ENCODE measurements at places on chromosomes 16 and 17. TPM values are rescaled to one million over a fixed set of nuclear protein-coding genes. Genes with fewer than 3 reads are reported as not detected.

DNA sequence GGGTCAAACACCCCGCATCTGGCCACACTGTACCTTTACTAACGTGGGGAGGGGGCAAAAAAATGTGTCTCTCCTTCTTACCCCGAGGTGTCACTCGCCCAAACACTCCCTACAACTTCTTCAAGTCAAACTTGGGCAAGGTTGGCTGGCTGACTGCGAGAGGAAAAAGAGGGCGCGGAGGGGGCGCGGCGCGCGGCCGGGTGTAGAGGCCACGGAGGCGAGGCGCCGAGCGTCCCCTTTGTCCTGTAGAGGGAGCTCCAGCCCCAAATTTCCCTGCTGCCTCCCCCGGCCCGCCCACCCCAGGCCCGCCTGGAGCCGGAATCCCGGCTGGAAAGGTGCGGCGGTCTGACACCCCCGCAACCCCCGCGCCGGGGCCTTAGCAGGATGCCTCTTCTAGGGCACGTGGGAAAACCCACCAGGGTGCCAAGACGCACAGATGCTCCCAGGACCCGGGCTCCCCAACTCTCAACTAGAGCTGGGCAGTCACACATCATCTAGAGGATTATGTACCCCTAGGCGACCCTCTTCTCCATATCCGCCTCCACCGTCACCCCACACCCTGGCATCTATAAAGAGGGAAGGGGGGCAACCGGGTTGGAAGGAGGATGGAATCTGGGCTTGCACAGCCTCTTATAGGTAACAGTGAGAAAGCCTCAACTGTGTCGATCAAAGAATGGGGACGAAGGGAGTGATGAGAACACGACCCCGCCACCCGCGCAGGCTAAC lies 4.2 kb downstream of the IRX3 start:
- peak; percentile 28 for DNase-seq

- DNase-seq: no peak
These were observed 201.9 kb downstream of the SNX29 start for GRCh38 chr16:12178251-12178990.

The TEKT5 gene
- total RNA-seq: not detected

GRCh38 chr17:37720989-37721388 lies 23.9 kb downstream of the HNF1B start:
- DNase-seq: no peak

DNA sequence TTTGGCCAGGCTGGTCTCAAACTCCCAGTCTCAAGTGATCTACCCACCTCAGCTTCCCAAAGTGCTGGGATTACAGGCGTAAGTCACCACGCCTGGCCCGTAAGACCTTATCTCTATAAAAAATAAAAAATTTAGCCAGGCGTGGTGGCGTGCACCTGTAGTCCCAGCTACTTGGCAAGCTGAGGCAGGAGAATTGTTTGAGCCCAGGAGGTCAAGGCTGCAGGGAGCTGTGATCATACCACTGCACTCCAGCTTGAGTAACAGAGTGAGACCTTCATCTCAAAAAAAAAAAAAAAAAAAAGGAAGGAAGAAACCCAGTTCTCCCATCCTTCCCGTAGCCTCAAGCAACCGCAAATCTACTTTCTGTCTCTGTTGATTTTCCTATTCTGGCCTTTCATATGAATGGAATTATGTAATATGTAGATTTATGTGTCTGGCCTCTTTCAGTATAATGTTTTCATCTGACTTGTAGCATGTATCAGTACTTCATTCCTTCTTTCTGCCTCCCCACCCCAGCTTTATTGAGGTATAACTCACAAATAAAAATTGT lies 11.2 kb downstream of the CASC3 start:
- no peak for DNase-seq

The SPEM3 gene
- total RNA-seq: not detected

DNA sequence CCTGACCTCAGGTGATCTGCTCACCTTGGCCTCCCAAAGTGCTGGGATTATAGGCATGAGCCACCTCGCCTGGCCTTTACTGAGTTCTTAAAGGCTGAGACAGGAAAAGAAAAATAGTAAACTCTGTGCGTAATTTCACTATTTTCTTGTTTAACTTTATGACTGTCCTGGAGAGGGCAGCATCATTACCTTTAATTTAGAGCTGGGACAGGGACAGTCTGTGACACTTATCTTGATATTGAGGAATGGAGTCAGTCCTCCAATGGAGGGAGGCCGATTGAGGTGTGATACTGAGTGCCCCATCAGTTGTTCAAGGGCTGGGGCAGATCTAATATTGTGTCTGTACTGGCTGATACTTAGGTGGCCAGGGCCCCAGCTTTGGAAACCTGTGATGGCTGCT lies 21.5 kb upstream of the SPN start:
- DNase-seq: no peak

The SMPD3 gene
- under 0.01 TPM for total RNA-seq

DNA sequence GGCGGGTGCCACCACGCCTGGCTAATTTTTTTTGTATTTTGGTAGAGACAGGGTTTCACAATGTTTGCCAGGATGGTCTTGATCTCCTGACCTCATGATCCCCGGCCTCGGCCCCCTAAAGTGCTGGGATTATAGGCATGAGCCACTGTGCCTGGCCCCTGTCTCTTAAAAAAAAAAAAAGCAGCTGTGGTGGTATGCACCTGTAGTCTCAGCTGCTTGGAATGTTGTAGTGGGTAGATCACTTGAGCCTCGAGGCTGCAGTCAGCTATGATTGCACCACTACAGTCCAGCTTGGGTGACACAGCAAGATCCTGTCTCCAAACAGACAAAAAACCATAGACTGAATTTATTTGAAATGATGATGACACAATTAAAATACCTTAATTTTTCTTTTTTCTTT lies 24.3 kb downstream of the CDK12 start:
- no peak for DNase-seq

DNA sequence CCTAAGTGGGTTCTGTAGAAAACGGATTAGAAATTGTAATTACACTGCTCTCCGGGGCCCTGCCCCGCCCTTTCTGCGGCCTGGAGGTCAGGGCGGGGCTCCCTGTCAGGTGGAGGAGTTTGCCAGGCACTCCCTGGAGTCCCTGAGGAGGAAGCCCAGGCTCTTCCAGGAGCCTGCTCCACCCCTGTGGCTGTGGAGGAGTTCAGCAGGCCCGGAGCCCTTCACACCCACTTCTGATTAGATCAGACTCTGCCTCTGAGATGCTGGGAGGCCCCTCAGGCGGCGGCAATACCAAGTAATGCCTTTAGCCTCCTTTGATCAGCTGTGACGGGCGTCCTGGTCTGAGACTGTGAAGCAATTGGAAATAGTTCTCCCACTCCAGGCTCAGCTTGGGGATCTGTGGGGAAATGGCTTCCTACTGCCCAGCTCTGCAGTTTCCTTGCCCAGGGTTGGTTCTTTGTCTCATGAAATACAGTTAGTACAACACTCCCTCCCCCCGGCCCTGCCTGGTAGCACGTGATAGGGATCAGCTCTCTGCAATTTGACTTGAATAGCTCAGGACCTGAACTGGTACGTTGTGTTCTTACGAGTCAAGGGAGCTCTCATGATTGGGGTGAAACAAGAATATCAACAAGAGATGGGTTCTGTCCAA lies 22.3 kb downstream of the BAIAP2 start:
- DNase-seq: peak; percentile 52

DNA sequence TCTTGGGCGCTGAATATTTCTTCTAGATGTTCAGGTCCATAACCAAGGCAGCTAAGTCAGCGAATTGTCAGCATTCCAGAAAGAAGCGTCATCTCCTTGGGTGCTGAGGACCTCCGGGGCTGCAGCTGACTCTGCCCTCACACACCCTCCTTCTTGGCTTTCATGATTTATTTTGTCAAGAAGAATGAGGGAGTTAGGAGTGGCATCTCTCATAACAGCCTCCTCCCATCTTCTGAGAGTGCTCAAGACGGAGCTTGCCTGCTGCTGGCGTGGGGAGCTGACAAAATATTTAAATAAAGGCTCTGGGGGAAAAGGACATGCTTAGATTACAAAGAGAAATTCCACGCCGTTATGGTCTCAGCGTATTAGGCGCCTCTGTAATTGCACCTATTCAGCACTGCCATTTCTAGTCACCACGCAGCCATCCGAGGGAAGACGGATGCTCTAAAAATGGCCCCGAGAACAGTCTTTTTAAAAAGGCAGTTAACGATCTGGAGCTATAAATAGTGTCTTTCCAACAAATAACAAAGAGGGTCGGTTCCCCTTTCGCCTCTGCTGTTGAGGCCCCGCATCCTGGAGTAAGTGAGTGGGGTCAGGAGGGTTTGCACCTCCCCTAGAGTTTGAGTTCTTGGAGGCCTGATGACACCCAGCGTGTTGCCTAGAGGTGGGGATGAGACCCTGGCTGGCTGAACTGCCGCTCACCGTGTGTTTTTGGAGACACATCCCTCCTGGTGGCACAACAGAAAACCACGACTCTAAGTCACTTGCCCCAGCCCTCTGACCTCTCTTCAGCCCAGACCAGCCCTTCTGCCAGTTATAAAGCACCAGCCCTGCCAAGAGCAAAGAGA lies 187.0 kb downstream of the CCDC182 start:
- DNase-seq: no peak

DNA sequence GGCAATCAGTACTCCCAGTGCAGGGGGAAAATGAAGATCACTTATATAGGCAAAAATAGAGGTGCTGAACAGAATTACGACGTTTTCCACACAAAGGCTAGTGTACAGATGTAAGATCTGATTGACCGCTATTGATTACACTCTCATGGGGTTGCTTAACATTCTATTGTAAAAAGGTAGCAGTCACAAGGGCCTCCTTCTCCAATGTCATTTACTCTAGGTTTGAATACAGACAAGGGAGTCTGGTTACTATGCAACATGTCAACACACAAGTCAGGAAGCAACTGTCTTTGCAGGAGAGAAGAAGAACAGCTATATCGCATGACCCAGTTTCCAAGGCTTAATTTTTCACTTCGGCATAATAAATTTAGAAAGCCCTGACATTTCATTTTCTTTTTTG lies 7.9 kb downstream of the KRT37 start:
- DNase-seq: no peak

The NUP85 gene
- 39.4 TPM for total RNA-seq

The TBC1D24 gene
- total RNA-seq: 7.3 TPM

DNA sequence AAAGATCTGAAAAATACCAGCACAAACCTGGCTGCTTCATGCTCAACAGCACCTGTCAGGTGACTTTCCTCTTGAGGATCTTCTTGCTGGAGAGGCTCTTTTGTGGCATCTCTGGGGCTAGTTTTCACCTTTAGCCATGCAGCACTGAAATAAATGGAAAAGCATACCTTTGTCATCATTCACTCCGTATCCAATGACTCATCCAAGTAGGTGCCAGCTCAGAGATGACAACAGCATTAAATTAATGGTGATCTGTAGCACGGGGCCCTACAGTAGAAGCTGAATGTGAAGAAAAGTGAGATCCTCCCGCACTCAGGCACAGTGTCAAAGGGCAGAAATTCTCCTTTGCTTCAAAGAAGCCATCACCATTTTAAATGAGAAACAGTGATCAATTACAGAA lies 32.2 kb downstream of the KIAA0753 start:
- no peak for DNase-seq

GRCh38 chr16:29891525-29892457 lies 7.6 kb downstream of the SEZ6L2 start:
- DNase-seq: no peak

The SPNS2 gene
- 45.6 TPM for total RNA-seq

The CLDN7 gene
- total RNA-seq: 1.0 TPM

GRCh38 chr16:4217204-4218131 lies 24.4 kb downstream of the SRL start:
- no peak for DNase-seq

GRCh38 chr17:17758941-17759563 lies 77.7 kb downstream of the SREBF1 start:
- no peak for DNase-seq

- no peak for DNase-seq
These were observed 21.1 kb downstream of the KNOP1 start for GRCh38 chr16:19696961-19697360.

- DNase-seq: no peak
These were observed 34.1 kb downstream of the SNX29 start for GRCh38 chr16:12010388-12011251.

The KRT39 gene
- total RNA-seq: not detected

DNA sequence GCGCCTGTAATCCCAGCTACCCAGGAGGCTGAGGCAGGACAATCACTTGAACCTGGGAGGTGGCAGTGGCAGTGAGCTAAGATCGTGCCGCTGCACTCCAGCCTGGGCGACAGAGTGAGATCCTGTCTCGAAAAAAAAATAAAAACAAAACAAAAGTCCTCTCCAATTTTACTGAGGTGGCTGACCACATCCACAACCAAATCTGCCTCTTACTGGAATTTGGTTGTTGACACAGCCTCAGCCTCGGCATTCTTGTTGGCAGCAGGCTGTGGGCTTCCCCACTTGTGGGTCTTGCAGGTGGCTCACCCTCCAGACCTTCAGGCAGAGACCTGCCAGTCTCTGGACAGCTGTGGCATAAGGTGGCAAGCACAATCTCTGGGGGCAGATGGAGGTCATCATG lies 15.6 kb downstream of the B4GALNT2 start:
- no peak for DNase-seq

- DNase-seq: peak; percentile 5
These were observed 562.7 kb upstream of the HSBP1 start for GRCh38 chr16:83245061-83245460.

DNA sequence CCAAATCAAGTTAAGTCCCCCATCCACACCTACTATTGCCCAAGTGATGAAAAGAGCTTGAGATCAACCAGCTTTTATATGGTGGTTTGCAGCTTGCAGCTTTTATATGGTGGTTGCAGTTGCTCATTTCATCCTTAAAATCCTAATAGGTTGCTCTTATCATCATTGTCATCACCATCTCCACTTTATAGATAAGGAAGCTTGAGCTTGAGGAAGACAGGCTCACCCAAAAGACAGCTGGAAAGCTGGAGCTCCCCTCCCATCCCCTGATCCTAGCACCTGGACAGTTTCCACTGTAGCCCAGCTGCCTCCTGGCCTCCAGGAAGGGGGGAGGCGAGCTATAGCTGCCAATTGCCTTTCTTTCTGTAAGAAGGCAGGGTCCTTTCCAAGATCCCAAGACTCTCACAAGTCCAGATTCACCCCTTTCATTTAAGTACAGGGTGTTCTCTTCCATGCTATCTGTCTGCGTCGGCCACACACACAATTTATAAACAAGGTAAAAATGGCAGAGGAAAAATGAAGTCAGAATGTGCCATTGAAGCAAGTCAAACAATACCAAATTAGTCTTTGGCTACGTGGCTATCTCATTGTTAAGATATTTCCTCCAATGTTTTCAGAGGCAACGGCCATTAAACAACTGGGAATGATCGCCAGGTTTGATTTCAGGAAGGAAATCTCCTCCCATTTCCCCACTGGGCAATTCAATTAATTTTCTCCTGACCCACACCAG lies 63.3 kb downstream of the PECAM1 start:
- DNase-seq: peak; percentile 95

Data from dermis microvascular lymphatic vessel endothelial cell (primary cell).